ENCODE measurements at places on chromosomes 7 and 10.

GRCh38 chr7:24401628-24402593, 117.9 kb downstream of the NPY start:
- DNase-seq: no peak

DNA sequence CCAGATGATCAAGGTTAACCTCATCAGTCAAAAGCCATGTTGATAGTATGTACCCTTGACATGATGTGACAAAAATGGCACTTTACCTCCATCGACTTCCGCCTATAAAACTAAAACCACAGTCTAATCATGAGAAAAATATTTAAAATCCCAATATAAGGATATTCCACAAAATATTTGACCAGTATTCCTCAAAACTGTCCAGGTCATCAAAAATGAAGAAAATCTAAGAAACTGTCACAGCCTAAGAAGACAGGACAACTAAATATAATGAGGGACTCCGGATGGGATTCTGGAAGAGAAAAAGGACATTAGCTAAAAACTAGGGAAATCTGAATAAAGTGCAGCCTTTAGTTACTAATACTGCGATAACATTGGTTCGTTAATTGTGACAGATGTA, 67.6 kb downstream of the XPNPEP1 start:
- DNase-seq: no peak

GRCh38 chr10:1210667-1211066, 154.5 kb downstream of the WDR37 start:
- DNase-seq: no peak

DNA sequence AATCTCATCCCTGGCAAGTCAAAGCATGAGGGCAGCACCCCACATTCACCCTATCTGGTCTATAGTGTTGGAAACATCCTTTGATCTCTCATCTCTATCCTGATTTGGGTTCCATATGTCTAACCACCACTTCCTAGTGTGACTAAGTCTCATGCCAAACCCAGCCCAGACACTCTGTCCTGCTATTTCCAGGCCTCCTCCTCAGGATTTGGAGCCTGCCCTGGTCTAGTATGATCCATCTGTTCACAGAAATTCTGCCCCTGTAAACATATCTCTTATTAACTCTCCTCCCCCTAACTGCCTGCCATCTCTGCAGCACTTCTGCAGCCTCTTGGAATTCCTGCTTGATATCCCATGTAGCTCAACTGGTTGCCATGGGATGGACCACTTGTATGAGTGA, 320.9 kb upstream of the IMMP2L start:
- no peak for DNase-seq

- DNase-seq: no peak
Observed at GRCh38 chr10:105070952-105071351, 429.9 kb downstream of the SORCS3 start.

GRCh38 chr10:61830846-61831273, 70.6 kb upstream of the ARID5B start:
- no peak for DNase-seq

GRCh38 chr10:76542307-76542930, 1095.2 kb downstream of the KCNMA1 start:
- no peak for DNase-seq
